CD4-positive, alpha-beta T cell treated with Interleukin-17A for 1 hour (primary cell): ENCODE measurements at places on chromosomes 11 and 22.

DNA sequence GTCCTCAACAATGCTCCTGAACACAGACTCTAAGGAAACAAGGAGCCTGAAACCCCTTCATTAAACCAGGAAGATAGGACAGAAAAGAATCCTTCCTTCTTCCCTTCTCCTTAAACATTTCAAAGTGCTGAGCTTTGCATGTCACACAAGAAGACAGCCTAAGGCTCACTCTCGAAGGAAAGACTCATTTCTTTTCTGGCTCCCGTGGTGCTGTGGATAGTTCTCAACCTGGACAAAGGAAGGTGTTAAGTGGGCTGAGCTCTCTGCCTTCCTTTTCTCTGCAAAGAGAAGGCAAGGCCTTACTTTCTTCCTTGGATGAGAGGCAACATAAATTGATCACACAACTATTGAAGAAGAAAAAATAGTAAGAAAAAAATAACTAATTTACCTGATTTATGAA, 452.4 kb upstream of the DDI1 start:
- no peak for DNase-seq

- DNase-seq = peak; percentile 16
Observed at GRCh38 chr11:63937713-63938478, 906 bp upstream of the NAA40 start.

DNA sequence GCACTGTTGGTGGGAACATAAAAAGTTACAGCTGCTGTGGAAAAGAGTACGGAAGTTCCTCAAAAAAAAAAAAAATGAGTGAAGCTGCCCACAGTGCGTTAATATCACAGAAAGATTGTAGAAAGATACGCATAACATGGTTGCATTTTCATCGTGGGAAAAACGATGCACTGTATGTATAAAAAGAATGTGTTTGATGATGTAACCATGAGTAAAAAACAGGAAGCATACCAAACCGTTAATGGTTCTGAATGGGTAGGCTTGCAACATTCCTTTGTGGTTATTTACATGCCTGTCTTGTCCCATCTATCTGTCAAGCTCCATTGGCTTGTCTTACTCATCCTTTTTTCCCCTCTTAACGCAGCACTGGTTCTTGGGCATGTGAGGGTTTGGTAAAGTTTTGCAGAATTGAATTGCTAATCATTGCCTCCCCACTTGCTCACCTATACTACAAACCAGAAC, 33.8 kb upstream of the DKK3 start:
- no peak for DNase-seq

- no peak for DNase-seq
Observed at GRCh38 chr11:4184163-4184916, 89.7 kb downstream of the RRM1 start.

GRCh38 chr11:57339328-57339727, 1.2 kb downstream of the P2RX3 start:
- no peak for DNase-seq

GRCh38 chr11:128355558-128355957, 231.8 kb downstream of the ETS1 start:
- no peak for DNase-seq

DNA sequence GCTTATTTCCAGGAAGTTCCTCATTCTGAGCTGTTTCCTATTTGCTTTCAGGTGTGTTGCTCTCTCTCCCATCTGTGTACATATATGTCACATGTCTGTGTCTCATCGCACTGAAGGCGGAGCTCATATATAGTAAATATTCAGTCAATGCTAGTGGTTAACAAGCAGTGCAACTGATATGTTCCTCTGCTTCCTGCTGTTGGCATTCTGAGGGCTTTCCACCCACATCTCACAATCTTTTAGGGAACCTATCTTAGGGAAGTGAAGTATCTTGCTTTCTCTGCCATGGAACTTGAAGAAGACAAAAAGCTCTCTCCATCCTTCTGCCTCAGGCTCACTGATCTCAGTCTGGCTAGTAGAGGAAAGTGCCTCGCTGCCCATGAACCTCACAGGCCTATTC, 139.8 kb downstream of the TTC17 start:
- DNase-seq = no peak

DNA sequence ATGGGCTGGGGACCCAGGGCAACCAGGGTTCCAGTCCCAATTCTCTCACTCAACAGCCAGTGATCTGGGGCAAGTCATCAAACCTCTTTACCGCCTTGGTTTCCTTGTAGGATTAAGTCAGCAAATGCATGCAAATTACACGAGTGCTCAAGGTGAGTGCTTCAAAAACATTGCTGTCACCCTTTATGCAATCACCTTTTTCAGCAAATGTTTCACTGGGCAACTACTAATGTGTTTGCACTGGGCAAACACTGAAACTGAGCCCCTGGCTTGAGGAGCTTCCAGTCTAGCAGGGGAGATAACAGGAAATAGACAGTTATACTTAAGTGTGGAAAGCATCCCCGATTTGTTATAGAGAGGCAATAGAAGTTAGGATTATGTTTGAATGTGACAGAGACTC, 37.7 kb upstream of the DMC1 start:
- no peak for DNase-seq

GRCh38 chr11:33982661-33983060, 68.9 kb upstream of the CAPRIN1 start:
- no peak for DNase-seq

- no peak for DNase-seq
Observed at GRCh38 chr22:49333206-49333605, 494.5 kb downstream of the BRD1 start.

DNA sequence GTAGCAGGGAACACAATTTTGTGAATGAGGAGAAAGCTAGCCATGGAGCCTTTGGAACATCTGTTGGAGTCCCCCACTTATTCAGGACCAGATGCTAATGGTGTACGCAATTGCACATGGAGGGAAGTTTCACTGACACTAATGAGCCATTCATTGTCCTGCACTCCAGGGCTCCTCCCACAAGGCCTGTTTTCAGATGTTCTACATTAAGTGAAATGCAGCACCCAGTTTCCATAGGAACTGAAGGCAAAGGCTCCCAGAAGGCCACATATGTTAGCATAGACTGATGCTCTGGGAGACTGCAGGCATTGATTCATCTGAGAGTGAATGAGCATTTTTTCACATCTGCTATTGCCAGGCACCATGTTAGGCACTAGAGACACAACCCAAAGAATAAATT, 399.5 kb downstream of the ETS1 start:
- DNase-seq = no peak

DNA sequence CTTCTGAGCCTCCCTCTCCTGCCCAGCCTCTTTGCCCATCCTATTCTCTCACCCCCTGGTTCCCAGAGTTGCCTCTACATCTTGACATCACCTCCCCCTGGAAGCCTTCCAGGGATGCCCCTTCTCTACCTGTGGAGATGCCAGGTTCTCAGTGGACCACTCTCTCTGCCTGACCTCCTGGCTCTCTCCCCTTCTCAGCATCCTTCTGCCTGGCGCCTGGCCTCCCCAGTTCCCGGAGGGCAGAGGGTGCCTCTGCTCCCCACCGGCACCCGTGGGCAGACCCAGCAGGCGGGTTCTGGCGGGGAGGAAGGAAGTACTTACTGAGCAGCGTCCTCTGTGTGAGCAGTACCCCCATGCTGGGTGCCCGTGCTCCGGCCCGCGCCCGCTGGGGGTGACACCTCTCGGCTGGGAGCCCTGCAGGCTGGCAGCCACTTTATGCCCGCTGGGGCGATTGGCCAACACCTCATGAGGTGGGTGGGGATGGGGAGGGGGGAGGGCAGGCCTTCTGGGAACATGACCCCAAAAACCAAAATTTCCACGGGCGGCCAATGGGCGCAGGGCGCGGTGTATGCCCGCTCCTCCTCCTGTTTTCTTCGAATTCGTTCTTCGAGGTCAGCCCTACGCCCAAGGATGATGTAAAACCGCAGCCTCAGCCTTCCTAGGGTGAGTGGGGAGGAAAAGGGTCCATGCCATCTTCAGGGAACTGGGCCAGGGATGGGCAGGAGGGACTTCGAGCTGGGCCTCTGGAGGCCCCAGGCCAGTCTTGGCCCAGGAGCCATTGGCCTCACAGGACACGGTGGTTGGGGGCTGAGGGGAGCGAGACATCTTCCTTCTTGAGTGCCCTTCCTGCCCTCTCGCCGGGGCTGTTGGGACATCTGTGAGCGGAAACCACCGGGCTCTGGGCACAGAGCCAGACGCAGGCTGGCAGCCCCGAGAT, at the start of gene OSM:
OSM (minus strand) TSS at position 407 of the 937 bp plus-strand sequence; CDS start at position 355, 52 bp downstream.
- DNase-seq = peak; percentile 82

GRCh38 chr22:30235687-30236170, 10.8 kb downstream of the LIF start:
- DNase-seq = no peak

DNA sequence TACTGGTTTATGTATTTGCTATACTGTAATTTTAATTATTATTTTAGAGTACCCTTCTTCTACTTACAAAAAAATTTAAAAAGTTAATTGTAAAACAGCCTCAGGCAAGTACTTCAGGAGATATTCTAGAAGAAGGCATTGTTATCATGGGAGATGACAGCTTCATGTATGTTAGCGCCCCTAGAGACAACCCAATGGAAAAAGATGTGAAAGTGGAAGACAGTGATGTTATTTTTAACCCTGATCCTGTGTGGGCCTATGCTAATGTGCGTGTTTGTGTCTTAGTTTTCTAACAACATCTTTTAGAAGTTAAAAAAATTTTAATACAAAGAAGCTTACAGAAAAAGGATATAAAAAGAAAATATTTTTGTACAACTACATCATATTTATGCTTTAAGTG, 205.0 kb downstream of the FAM76B start:
- no peak for DNase-seq

GRCh38 chr11:10623797-10624761, 55.6 kb upstream of the LYVE1 start:
- DNase-seq = no peak

- peak; percentile 72 for DNase-seq
Observed at GRCh38 chr22:24503137-24503842, 8.2 kb downstream of the UPB1 start.

- peak; percentile 98 for DNase-seq
Observed at GRCh38 chr11:67508486-67509121, 642 bp upstream of the CDK2AP2 start.

DNA sequence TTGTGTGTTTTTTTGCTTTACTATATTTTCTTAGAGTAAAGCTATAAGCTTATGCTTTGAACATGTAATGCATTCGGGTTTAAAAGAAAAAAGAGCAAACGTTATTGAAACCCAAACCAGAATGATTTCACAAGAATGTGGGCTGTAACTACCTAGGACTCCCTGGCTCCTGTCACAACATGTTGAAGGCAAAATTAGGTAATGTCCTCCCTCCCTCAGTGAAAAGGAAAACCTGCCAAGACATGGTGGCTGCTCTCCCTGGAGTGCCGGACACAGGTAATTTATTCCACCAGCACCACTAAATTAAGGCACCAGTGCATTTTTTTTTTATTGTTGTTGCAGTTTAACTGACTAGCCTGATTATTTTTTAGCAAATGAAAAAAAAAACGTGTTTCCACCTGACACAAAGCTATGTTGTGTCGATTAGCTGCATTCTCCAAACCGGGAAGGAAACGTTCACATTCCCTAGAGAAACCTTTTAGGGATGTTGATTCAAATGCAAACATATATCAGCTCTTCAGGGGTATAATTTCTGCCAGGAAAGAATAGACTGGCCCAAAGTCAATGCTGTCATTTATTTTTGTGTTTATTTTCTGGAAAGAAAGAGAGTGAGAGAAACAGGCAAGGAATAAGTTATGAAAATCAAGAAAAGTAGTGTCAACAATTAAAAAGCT, 134.6 kb downstream of the CCDC34 start:
- DNase-seq = no peak

DNA sequence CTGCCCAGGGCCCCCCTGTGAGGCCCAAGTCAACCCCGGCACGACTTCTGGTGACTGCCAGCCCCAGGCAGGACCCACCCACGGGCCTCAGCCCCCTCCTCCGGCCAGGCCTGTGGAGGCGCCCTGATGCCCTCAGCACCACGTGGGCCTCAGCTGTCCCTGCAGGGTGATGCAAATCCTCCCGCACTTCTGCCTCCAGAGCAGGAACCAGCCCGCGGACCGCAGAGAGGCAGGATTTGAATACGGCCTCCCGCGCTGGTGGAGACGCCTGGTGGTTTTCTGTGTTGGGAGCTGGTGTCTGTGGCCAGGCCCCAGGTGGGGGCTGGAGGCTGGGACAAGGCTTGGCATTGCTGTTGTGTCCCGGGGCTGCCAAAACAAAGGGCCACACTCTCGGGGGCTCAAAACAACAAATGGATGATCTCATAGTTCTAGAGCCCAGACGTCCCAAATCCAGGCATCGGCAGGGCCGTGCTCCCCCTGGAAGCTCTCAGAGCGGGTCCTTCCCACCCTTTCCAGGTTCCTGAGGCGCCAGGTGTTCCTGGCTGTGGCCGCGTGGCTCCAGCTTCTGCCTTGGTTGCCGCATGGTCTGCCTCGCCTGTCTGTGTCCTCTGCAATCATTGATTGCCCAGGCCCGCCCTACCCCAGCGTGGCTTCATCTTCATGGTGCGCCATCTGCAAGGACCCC, 19.4 kb downstream of the TRPM5 start:
- DNase-seq = no peak

- no peak for DNase-seq
Observed at GRCh38 chr11:64650923-64651523, 60.0 kb downstream of the SLC22A12 start.

- DNase-seq = no peak
Observed at GRCh38 chr11:120133216-120134105, 4.5 kb downstream of the TRIM29 start.

DNA sequence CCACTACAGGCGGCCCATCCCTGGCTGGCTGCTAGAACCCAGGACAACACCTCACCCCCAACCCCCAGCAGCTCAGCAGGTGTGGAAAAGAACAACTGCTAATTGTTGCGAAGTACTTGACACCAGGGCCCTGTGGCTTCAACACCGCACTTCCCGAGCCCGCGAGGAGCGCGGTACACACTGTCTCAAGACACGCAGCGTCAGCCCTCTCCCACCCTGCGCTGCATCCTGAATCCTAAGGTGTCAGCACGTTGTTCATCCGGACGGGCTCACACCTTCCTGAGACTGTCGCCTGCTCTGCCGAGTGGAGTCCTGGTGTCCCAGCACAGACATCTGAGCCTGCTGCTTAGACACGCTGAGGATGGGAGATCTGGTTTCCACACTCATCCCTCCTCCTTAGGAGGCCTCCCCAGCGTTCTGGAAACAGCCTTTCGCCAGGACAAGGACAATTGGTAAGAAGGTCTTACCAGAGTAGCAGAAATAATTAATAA, 1336.2 kb downstream of the BRD1 start:
- no peak for DNase-seq
